ENCODE measurements at places on chromosomes 1 and 21.

DNA sequence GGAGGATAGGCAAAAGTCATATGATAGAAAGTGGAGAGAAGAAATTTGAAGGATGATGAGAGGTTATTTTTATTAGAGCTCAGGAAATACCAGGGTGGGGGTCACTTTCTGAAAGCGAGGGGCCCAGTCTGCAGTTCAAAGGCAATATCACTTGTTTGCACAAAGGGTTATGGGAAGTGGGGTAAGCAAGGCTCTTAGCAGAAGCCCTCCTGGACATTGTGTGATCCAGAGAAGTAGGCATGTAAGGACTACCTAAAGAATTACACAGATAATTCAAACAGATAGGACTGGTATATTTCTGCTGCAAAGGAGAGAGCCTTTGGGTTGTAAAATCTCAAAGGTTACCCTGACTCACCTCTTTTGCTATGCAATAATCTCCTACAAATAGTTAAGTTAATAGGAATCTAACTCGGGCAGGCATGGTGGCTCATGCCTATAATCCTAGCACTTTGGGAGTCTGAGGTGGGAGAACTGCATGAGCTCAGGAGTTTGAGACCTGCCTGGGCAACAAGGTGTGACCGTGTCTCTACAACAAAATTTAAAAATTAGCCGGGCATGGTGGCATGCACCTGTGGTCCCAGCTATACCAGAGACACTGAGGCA is 25.2 kb upstream of the PRRC2C start:
- DNase-seq = no peak

- no peak for DNase-seq
Observed at GRCh38 chr21:43811262-43812105, 22.1 kb downstream of the RRP1 start.

GRCh38 chr1:162136760-162137159 is 67.3 kb downstream of the NOS1AP start:
- no peak for DNase-seq

DNA sequence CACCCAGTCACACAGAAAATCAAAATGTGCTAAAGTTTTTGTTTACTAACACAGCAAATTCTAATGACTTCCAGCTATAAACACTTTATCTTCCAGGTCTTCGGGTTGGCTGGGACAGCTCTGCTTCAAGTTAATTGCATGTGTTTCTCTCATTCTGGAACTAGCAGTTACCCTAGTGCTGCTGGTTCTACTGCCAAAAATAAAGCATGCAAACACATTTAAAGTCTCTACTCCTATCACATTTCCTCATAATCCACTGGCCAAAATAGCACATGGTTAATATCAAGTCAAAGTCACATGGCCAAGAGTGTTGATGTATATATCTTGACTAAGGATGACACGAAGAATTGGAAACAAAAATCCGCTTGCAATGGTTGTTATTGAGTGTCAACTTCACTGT is 973.1 kb upstream of the ADGRL2 start:
- DNase-seq = no peak

DNA sequence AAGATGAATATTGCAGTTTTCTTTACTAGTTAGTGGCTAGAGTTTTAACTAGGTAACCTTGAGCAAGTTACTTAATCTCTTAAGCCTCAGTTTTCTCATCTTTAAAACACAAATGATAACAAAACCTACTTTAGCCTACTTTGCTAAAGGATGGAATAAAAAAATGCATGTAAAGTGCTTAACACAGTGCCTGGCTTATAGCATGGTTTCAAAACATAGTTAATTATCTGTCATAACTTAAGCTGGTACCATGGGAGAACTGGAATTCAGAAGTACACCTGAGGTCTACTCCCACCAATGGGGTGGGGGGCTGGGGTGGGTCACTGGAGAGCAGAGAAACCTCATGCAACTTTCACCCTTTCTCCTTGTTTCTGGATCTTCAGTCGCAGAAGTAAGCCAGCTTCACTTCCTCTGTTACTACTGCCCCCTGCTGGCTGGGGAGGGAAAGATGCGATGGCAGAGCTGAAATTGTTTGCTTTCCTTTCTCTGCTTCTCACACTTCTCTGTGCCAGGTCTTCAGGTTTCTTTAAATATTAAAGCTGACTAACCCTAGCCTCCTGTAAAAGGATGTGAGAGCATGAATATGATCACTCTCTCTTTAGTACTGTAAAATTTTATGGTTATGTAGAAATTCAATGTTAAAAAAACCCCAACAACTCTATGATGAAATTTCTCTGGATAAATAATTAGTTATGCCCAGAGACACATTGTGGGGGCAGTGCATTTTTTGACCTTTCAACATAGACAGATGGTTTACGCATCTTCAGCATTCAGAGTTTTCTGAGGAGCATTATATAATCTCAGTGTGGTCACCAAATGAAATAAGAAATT is 324.2 kb downstream of the HLX start:
- DNase-seq = peak; percentile 26

DNA sequence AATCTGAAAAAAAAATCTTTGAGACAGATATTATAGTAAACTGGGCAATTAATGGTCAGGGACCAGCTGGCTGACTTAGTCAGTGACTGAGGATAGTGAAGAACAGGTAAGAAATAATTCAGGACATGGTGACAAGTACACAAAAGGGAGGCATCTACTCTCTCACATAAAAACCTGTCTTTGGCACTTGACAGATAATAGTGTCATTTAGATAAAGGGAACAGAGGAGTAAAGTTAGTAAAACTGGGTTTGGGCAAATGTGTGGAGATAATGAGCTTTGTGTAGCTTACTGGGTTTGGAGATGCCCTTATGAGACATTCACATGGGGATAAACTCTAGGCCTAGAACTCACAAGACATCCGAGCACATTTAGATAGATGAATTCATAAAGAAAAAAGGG is 4.0 kb downstream of the SSX2IP start:
- no peak for DNase-seq

Measured in activated T-helper 1 cell treated with anti-CD3 and anti-CD28 coated beads, Interleukin-2, amount 50 U/mL, for 16 hours (primary cell).